ENCODE measurements at places on chromosomes 4 and X. TPM values are rescaled to one million over a fixed set of nuclear protein-coding genes. Genes with fewer than 3 reads are reported as not detected.

GRCh38 chrX:41580423-41581064 lies 108.2 kb upstream of the GPR34 start:
- no peak for DNase-seq

MAGEC2 gene
- not detected for total RNA-seq

GRCh38 chrX:11995146-11995545 lies 143.1 kb upstream of the FRMPD4 start:
- DNase-seq, result no peak

TMPRSS11B gene
- not detected for total RNA-seq

CCKAR gene
- not detected for total RNA-seq

DNA sequence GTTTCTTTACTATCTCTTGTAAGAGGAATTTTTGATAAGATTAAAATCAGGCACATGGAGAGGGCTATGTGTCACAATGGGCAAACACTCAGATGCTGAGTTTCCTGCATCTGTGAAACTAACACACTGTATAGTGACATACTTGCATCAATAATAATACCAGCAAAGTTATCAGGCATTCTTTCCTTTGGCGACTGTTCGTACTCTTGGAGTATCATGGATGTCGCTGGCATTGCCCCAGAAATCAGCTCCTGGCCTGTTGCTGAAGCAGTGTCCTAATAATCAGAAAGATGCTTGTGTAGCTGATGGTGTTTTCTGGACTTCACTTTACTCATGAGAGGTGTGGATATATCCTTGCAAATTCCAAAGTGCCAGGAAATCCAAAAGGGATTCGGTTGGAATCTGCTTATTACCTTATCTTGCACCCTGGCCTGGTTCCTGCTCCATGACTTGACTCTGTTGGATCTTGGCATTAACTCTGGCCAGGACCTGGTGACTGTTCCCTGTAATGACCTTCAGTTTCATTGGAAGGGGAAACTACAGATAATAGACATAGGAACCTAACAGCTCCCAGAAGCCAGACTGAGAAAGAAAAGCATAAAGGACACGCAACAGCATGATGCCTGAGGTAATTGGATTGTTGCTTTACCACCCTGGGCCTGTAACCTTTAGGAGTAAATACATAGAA lies 762.5 kb upstream of the GRIA3 start:
- no peak for DNase-seq

- DNase-seq, result no peak
These were observed 20.9 kb downstream of the GPAT3 start for GRCh38 chr4:83556816-83557215.

DNA sequence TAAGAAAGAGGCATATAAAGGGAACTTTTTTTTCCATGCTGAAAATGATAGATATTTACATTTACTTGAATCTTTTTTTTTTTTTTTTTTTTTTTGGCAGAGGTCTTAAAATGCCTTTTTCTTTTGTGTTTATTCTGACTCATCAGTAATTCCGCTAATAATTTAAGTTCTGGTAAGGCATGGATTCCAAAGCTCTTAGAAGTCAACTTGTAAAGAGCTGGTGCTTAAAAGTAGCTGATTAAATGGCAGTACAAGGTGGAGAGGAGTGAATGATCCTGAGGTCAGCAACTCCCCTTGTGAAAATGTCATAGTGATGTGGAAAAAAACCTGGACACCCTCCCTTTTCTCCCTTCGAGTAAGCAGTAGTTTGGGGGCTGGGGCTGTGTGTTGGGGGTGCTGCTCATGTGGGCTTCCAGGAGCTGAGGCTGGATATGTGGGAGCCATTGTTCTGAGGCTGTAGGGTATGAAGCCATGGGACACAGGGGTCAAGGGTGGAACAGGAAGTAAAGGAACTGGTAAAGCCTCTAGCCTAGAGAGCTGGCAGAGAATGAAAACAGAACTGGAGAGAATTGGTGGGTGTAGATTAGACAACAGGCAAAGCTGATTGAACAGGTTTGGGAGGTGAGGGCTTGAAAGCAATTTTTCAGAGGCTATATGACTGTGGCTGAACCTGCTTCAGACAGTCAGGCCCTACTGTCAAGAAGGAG lies 41.0 kb upstream of the PITX2 start:
- DNase-seq, result no peak

USP17L24 gene
- total RNA-seq, result not detected

DNA sequence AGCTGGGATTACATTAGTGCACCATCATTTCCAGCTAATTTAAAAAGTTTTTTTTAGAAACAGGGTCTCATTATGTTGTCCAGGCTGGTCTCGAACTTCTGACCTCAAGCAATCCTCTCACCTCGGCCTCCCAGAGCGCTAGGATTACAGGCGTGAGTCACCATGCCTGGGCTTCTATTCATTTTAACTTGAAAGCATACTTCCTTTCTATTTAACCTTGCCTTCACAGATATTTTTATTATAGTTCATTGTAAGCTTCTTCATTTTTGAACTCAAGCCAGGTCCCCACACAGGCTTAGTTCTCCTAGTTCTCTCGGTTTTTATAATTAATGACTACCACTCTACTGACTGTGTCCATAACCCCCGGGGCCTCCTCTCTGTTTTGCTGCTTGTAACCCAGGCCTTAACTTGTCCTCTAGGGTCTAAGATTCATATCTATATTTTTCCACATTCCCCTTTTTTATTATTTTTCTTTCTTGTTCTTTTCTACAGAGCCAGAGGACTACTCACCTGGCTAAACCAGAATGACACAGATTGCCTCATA lies 50.7 kb downstream of the SNX12 start:
- DNase-seq, result no peak
